Activated naive CD8-positive, alpha-beta T cell treated with anti-CD3 and anti-CD28 coated beads, Interleukin-2, amount 10 ng/mL, durations not matched to agents 7 days and 5 days (primary cell): ENCODE measurements at places on chromosomes 2 and 18. TPM values are rescaled to one million over a fixed set of nuclear protein-coding genes. Genes with fewer than 3 reads are reported as not detected.

Gene ANKRD30BL
- not detected for total RNA-seq

Gene ASB18
- total RNA-seq, result not detected

Gene NCKAP5
- not detected for total RNA-seq

Gene NYAP2
- not detected for total RNA-seq

DNA sequence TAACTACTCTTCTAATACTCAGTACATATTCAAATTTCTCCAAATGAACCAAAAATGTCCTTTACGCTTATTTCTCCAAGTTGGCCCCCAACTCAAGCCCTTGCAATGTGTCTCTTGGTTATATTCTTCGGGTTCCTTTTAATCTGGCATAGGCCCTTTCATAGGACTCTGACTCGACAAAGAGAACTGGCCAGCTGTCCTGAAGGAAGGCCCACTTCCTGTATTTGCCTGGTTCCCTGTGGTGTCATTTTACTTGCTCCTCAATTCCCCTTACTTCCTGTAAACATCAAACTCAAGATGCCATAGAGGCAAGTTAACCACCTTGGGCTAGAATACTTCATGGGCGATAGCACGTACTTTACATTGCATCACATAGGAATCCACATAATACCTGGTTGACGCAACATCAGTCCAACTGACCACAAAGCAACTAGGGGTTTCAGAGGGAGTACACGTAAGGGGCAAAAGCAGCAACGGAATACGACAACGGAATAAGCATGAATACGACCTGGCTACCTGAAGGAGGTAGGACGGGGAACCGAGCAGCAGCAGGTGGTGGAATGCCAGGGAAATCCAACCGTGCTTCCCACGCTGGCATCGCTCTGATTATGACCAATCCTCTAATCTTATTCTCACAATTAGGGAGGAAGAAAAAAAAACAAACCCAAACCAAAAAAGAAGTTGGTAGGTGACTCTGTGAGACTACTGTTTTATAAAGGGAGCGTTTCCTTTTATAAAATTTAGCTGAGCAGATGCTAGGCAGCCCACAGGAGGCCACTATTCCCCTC lies 823 bp upstream of the GORASP2 start:
- peak; percentile 33 for DNase-seq

GRCh38 chr2:3075991-3076340 lies 301.7 kb downstream of the EIPR1 start:
- no peak for DNase-seq

DNA sequence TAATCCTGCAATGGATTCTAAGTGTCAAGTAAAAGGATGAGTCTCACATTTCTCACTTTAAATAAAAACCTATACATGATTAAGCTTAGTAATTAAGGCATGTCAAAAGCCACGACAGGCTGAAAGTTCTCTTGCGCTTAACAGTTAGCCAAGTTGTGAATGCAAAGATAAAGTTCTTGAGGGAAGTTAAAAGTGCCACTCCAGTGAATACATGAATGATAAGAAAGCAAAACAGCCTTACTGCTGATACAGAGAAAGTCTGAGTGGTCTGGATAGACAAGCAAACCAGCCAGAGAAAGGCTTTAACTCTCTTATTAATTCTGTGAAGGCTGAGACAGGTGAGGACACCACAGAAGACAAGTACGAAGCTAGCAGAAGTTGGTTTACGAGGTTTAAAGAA lies 12.7 kb downstream of the THOC1 start:
- no peak for DNase-seq

DNA sequence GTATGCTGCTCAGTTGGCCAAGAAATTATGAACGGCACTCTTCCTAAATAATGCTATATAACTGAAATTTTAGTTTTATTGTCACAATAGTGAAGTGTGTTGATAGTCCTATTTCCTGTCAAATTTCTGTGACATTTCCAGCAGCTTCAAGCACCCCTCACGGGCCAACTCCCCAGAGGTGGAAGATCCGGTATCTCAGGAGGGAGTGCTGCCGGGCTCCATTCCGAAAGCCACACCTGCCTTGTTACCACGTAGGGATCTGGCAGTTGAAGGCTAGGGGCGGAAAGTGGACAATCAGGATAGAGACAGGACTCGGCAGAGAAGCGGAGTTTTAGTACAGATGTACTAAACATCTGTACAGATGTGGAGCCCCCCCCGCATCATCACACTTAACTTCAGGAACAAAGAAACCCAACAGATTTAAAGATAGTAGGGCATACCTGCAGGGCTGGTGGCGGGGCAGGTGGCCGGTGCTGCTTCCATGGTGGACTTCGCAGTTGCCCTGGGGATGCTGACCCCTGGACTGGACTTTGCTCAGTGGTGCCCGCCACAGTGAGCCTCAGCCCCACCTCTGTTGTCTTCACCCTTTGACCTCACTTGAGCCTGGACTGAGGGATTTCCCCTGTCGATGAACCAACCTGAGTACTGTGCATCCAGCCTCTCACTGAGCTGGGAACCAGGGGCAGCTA lies 22.3 kb downstream of the ASAP2 start:
- DNase-seq, result no peak

GRCh38 chr2:173124441-173124840 lies 48.8 kb downstream of the MAP3K20 start:
- no peak for DNase-seq

GRCh38 chr2:185807351-185807750 lies 68.7 kb downstream of the FSIP2 start:
- DNase-seq, result no peak

DNA sequence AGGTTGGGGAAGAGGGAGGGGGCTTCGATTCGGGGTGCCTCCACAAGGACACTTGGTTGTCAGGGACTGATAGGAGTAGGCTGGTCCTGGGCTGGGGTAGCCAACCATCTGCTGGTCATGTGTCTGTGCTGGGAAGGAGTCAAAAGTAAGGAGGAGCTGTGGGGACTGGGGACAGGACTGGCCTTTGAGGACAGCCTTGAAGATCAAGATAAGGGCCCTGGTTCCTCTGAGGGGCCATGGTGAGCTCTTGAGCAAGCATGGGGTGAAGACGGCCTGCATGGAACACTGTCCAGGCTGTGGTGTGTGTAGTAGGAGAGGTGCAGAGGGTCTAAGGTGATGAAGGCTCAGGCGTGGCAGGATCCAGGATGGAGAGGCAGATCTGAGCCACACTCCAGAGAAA lies 1.7 kb downstream of the CYP27A1 start:
- DNase-seq, result no peak

DNA sequence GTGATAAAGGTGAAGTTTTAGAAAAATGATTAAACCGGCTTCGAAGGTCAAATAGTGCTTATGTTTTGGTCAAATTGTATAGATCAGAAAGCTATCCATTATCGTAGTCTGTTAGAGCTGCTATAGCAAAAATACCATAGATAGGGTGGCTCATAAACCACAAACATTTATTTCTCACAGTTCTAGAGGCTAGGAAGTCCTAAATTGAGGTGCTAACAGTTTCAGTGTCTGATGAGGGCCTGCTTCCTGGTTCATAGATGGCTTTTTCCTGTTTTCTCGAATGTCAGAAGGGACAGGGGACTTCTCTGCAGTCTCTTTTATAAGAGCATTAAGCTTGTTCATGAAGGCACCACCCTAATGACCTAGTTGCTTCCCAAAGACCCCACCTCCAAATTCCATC lies 186.6 kb upstream of the ERBB4 start:
- no peak for DNase-seq

DNA sequence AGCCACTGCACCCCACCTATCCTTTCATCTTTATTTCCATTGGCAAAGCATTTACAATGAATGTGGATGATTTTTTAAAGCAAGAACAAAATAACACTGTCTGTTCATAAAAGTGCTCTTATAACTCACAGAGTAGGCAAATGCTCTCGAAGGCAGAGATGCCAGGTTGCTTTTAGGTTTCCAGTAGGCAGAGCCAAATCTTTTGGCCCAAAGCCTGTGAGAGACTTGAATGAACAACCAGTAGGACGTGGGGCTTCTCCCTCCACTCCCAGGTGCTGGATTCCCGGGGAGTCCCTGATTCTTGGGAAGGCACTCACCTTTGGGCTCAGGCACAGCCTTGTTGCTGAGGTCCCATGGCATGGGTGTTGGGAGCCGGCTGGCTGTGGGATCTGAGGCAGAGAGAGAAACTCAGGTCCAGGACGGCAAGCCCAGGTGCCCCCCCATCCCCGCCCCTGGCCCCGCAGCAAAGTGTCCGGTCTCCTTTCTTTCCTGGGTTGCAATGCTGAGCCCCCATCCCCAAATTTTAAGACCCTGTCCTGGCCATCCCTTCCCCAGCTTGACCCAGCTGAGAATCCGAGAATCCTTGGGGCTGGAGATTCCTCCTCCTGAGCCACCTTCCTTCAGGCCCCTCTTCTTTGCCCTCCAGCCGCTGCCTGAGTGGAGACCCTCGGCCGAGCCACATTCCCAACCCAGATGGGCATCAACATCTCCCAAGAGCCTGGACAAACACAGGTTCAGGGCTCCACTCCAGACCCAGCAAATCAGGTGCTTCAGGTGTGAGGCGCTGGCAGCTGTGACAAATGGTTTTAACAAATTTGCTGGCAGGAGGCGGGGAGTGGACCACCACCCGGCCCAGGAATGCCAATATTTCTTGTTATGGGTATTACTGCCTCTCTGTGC lies 5.8 kb downstream of the NEURL3 start:
- no peak for DNase-seq
